ENCODE measurements at places on chromosomes 1 and 21. TPM values are rescaled to one million over a fixed set of nuclear protein-coding genes. Genes with fewer than 3 reads are reported as not detected.

DNA sequence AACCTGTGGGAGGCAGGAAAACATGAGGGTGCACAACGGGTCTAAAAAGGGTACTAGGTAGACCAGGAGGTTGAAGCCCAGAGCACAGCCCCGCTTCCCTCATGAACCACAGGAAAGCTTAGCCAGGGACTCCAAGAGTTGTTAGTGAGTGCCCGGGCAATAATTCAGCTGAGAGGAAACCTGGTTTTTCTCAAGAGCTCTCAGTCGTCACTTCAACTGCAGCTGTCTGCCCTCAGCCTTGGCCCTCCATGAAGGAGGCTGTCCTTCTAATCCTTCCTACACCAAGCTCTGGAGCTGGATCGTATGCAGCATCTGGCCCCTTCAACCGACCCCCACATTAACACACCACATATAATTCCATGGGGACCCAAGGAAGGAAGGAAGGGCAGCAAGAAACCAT lies 77.0 kb upstream of the BACE2 start:
- no peaks in the 10 kb centered on the region for H3K4me1 ChIP-seq
- H3K4me3 ChIP-seq, result no peak overlapping the region
- no peaks in the 10 kb centered on the region for H3K36me3 ChIP-seq
- no peak overlapping the region for H3K27ac ChIP-seq
- H3K27me3 ChIP-seq, result no peaks in the 10 kb centered on the region

- no peaks in the 10 kb centered on the region for H3K27me3 ChIP-seq
- no peak for DNase-seq
- H3K4me1 ChIP-seq, result no peaks in the 10 kb centered on the region
- no peak overlapping the region for H3K27ac ChIP-seq
These were observed 121.3 kb downstream of the GRIK1 start for GRCh38 chr21:29818383-29818921.

- no peak overlapping the region for H3K4me3 ChIP-seq
- no peak overlapping the region for H3K27ac ChIP-seq
- peaks cover 2% of the 10 kb centered on the region for H3K4me1 ChIP-seq
- no peaks in the 10 kb centered on the region for H3K36me3 ChIP-seq
- no peaks in the 10 kb centered on the region for H3K27me3 ChIP-seq
- no peak for DNase-seq
These were observed 237.4 kb downstream of the LMX1A start for GRCh38 chr1:165119086-165119485.

- no peaks in the 10 kb centered on the region for H3K4me1 ChIP-seq
- H3K36me3 ChIP-seq, result no peaks in the 10 kb centered on the region
- H3K27me3 ChIP-seq, result no peaks in the 10 kb centered on the region
- no peak overlapping the region for H3K4me3 ChIP-seq
These were observed 818.0 kb downstream of the LTN1 start for GRCh38 chr21:28174701-28175100.

GRCh38 chr1:54352755-54353154 lies 53.4 kb downstream of the SSBP3 start:
- H3K27me3 ChIP-seq, result no peaks in the 10 kb centered on the region
- H3K4me1 ChIP-seq, result peaks cover 3% of the 10 kb centered on the region
- no peak for DNase-seq
- no peaks in the 10 kb centered on the region for H3K36me3 ChIP-seq

PLA2G2C gene
- total RNA-seq, result not detected

AMY1A gene
- not detected for total RNA-seq

HEYL gene
- not detected for total RNA-seq

GRCh38 chr1:94265011-94265422 lies 27.6 kb upstream of the ARHGAP29 start:
- DNase-seq, result no peak
- H3K36me3 ChIP-seq, result no peaks in the 10 kb centered on the region
- H3K27me3 ChIP-seq, result no peaks in the 10 kb centered on the region
- H3K27ac ChIP-seq, result no peak overlapping the region
- H3K4me3 ChIP-seq, result no peak overlapping the region

DNA sequence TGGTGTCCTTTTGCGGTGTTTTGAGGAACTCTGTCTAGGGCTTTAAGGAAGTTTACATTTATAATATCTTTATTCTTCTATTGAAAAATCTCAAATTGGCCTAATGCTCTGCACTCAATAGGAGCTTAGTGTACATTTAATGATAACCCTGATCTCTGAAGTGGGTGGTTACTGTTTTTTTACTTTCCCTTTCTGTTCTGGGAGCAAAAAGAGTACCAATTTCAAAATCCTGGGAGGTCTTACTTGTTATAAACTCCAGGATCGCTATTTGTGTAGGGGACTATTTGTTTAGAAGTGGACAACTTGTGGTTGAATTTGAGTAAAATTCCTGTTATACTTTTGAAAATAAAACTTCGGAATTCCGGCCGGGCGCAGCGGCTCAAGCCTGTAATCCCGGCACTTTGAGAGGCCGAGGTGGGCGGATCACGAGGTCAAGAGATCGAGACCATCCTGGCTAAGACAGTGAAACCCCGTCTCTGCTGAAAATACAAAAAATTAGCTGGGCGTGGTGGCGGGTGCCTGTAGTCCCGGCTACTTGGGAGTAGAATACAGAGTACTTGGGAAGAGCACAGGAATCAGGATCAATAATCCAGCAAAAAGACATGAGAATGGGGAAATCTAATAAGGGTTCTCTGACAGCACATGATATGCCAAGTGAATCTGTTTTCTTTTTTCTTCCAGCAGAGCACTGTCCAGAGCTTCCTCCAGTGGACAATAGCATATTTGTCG lies 1.1 kb downstream of the C4BPB start:
- no peak overlapping the region for H3K27ac ChIP-seq
- no peaks in the 10 kb centered on the region for H3K4me1 ChIP-seq
- no peaks in the 10 kb centered on the region for H3K27me3 ChIP-seq
- no peaks in the 10 kb centered on the region for H3K36me3 ChIP-seq

MCOLN2 gene
- total RNA-seq, result 6.2 TPM

- H3K4me1 ChIP-seq, result peaks cover 7% of the 10 kb centered on the region
- no peak overlapping the region for H3K4me3 ChIP-seq
- H3K27ac ChIP-seq, result no peak overlapping the region
These were observed 27.2 kb downstream of the CAPN2 start for GRCh38 chr1:223739366-223740037.

GRCh38 chr1:35894183-35894582 lies 11.2 kb downstream of the AGO1 start:
- no peak overlapping the region for H3K27ac ChIP-seq
- H3K4me3 ChIP-seq, result no peak overlapping the region
- no peaks in the 10 kb centered on the region for H3K4me1 ChIP-seq
- peak; percentile 33 for DNase-seq

DNA sequence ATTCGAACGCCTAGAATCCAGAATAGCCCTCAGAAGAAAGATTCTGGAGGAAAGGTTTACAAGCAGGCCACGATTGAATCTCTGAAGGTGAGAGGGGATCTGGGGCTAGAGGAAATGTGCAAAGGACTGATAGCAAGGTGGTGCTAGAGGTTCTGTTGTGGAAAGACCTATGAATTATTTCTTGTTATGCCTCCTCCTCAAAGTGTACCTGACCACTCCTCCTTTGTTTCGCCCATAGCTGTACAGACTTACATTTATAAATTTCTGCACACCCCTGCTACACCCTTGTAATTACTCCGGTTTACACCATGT lies 986 bp downstream of the TCEANC2 start:
- no peaks in the 10 kb centered on the region for H3K4me1 ChIP-seq
- H3K36me3 ChIP-seq, result peaks cover 1% of the 10 kb centered on the region
- no peak for DNase-seq
- H3K27me3 ChIP-seq, result no peaks in the 10 kb centered on the region
- peak overlapping the region; percentile 88 for H3K4me3 ChIP-seq

SPRR2D gene
- total RNA-seq, result not detected

- H3K27me3 ChIP-seq, result no peaks in the 10 kb centered on the region
- H3K27ac ChIP-seq, result no peak overlapping the region
- H3K4me1 ChIP-seq, result no peaks in the 10 kb centered on the region
- H3K36me3 ChIP-seq, result no peaks in the 10 kb centered on the region
- DNase-seq, result peak; percentile 56
These were observed 44.1 kb downstream of the UCK2 start for GRCh38 chr1:165871311-165872067.

DNA sequence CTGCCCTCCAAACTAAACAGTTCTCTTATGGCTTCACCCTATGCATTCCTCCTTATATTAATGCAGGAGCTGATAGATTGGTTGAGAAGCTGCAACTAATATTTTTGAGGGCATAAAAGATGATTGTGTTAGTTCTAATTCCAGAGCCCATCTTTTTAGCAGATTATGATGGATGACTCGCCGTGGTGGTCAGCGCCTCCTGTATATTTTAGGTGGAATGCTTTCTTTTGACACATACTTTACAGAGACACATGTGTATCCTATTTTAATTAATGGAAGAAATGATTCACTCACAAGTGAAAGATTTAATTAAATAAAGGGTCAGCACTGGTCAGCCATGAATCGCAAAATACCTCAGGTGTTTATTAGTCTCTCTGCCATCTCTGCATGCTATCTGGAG lies 120.7 kb downstream of the TM2D1 start:
- H3K4me3 ChIP-seq, result no peak overlapping the region
- no peaks in the 10 kb centered on the region for H3K4me1 ChIP-seq
- no peaks in the 10 kb centered on the region for H3K27me3 ChIP-seq
- no peak for DNase-seq

DNA sequence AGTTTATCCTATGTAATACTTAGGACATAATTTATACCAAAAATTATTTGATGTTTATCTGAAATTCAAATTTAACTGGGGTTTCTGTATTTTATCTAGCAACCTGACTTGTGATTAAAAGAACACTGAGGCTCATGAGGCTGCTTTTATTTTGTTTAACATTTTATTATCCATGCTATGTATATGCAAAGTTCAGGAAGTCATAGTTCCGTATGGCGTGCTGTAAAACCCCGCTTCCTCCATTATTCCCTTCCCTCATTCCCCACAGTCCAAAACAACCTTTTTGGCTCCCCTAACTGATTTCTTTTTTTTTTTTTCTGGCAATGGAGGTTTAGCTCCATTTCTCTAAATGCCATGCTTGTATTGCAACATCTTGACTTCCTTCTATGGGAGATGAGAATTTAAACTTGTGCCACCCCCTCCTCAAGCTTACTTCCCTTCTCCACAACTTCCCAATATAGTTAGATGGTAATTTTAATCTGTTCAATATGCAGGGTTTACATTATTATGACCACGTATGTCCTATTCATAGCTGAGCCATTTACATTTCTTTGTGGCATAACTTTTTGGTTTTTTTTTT lies 138.0 kb upstream of the DNAH14 start:
- no peaks in the 10 kb centered on the region for H3K36me3 ChIP-seq
- no peak overlapping the region for H3K4me3 ChIP-seq
- H3K27ac ChIP-seq, result no peak overlapping the region
- no peaks in the 10 kb centered on the region for H3K4me1 ChIP-seq
- no peak for DNase-seq
- H3K27me3 ChIP-seq, result peaks cover 3% of the 10 kb centered on the region

Data from fibroblast of lung (primary cell).